ENCODE measurements at places on chromosomes 7 and 10.

DNA sequence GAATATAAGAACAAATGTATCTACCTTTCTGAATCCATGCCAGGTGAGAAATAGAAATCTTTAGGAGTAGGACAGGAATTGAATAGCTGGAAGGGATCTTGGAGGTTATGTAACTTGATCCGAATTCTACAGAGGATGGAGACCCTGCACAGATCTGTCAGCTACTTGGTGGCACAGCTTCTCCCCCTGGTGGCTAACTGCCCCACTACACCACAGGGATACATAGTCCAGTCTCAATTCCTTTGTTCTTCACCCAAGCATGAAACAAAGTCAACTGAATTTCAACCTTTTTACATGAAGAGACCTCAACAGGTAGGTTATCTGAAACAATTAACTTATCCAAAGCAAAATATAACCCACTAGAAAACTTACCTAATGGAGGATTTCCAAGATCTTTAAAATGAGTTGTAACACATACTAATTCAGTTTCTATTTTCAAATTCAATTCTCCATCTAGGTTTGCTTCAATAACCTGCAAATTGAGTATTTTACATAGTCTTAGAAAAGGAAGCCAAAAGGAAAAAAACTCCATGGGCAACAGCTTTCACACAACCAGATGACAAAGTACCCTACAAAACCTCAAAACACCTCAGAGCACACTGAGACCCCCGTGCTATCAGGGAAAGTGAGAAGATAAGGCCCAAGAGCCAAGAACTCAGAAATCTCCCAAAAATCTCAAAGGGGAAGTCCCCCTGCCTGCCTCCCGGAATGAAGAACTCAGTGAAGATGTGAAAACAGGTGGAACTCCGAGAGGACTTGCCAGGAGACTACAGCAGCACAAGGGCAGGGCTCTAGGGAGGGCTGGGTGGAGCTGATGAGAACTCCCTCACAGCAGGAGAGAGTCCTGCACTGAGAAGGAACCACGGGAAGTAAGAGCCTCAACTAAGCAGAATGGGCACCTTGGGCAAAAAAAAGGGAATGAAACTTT lies 10.3 kb downstream of the HUS1 start:
- DNase-seq: no peak

DNA sequence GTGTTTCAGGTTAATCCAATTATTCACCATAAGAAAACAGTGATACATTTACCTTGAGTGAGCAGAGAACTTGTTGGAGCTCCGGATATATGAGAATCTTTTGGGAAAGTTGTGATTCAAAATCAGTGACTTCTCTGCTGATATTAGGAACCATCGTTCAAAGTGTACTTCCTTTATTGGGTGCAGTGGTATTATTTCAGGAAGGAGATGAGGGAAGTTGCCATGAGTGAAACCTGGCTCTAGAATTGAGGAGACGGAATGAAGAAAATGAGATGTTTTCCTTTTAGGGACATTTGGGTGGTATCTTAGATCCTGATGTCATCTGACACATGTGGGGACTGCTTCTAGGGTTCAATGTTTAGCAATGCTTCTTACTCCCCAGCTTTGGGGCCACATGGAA lies 343.9 kb downstream of the ABCA13 start:
- no peak for DNase-seq

GRCh38 chr10:19970717-19971116 lies 154.5 kb downstream of the PLXDC2 start:
- DNase-seq: no peak

DNA sequence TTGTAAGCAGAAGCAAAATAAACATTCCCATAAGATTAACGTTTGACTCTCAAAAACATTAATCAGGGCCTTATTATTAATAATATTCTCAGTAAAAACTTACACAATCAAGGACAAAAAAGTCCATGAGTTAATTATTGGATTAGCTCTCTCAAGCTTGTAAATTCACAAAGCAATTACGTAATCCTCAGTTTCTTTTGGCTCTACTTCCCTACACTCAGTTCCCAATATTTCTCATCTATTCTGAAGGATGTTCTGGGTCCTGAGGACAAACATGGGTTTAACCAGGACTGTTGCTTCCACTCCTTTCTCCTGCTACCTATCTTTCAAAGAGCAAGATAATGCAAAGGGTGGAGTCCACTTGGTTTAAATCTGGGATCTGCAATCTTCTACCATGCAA lies 15.1 kb downstream of the FBXL13 start:
- no peak for DNase-seq

DNA sequence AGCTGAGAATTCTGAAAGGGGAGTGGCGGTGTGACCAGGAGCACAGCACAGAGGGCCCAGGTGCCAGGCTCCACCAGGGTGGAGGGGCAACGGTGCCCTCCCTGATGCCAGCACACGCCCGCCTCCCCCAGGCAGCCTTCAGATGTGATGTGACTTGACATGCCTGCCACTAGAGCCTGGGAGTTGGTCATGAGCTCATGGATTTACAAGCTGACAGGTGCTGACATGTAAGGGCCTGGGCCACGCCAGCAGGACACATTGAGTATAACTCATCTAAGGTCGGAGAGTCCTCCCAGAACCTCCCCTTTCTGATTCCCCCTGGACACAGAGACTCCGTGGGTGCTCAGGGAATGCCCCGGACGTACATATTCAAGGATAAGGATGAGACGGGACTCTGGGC lies 74.2 kb downstream of the LSM5 start:
- DNase-seq: no peak

GRCh38 chr10:95350219-95350829 lies 59.5 kb upstream of the PDLIM1 start:
- DNase-seq: no peak

GRCh38 chr7:153581419-153581818 lies 470.8 kb upstream of the DPP6 start:
- DNase-seq: no peak

GRCh38 chr10:75016325-75016724 lies 95.1 kb upstream of the SAMD8 start:
- DNase-seq: no peak

GRCh38 chr10:72096115-72097000 lies 8.0 kb upstream of the SPOCK2 start:
- DNase-seq: no peak

DNA sequence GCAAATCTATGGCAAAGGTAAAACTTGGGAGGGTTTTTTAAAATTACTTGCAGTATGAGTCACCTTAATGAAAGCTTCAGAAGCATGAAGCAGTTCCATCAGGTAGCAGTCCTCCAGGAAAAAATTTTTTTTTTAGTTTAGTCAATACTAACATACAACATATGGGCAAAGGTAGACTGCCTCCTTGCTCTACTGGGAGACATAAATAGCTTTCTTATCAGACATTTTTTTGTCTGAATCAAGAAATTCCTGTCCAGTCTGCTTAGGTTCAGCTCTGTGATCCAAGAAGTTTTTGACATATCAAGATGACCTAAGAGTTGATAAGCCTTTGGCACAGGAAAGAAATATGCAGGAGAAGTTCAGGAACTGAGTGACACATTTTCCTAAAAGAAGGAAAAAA lies 171.5 kb upstream of the TCF7L2 start:
- no peak for DNase-seq

DNA sequence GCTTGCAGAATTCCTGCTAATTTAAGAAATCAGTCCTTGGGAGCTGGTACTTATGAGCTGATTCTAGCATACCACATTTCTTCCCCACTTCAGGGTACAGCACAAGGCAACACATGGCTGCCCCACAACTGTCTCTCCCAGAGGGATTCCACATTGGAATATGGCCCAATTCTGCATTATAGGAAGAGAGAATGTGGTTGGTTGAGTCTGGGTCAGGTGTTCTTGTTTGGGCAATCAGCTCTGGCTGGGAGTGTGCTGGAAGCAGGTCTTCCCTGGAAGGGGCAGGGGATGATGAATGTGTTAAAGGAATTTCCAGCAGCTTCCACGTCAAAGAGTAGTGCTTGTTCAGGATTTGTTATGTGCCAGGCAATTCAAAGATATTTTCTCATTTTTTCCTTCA lies 95.7 kb downstream of the BUB3 start:
- no peak for DNase-seq

DNA sequence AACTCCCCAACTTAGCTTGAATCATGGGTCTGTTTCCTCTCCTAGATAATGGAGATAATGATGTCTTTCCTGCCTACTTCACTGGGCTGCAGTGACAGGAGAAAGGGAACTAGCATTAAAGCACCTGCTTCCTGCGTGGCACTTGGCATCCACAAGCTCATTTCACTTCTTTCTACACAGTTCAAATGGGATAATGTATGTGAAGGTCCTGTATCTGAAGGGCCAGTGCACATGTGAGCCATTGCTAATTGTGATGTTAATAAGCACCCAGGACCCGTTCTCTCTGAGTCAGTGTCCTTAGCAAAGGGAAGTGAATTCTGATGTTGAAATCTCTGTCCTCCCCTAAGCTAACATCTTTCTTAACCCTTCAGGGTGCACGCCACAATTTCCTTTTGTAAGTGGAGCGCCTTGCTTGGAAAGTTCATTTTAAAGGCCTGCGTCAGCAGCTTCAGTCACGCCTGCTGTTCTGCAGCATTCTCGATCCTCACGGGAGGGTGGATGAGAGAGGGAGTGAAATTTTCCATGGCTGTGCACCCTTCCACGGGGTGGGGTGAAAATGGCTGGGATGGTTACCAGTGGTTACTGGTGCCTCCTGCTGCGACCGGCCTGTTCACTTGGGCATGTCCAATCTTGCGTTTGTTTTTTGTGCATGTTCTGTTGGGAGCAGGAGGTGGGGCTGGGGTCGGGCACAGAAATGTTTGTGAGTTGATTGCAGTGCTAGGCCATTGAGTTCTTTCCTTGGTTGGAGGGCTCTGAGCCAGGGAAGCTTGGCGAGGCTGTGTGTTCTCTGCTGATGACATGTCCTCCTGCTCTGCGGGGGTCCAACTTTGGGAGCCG lies 59.2 kb downstream of the HK1 start:
- DNase-seq: no peak

GRCh38 chr10:84608126-84608525 lies 279.7 kb downstream of the CCSER2 start:
- DNase-seq: no peak

- no peak for DNase-seq
Measured at GRCh38 chr7:98084631-98085030, 22.0 kb upstream of the LMTK2 start.

DNA sequence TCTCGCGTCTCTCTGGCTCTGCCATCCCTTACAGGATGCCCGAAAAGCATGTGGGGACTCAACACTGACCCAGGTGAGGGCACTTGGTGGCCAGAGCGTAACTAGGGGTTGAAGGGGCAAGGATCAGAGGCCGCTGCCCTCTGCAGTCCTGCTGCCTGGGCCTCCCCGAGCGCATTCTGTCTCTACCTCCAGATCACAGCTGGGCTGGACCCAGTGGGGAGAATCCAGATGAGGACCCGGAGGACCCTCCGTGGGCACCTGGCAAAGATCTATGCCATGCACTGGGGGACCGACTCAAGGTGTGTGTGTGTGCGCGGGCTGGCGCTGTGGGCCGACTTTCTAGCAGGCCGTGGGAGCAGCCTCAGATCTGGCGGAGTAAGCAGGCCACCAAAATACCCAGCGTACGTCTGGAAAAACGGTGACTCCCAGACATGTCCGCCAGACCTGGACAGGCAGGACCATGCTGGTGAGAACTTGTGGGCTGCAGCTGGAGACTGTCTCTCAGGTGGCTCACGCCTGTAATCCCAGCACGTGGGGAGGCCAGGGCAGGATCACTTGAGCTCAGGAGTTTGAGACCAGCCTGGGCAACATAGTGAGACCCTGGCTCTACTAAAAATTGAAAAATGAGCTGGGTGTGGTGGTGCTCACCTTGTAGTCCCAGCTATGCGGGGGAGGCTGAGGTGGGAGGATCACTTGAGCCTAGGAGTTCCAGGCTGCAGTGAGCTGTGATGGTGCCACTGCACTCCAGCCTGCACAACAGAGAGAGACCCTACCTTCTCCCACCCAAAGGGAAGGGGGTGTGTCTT lies 3.2 kb downstream of the GNB2 start:
- no peak for DNase-seq

- DNase-seq: no peak
Measured at GRCh38 chr10:31146491-31147209, 115.0 kb upstream of the ZNF438 start.

- DNase-seq: no peak
Measured at GRCh38 chr7:106561151-106561550, 99.8 kb downstream of the CCDC71L start.

DNA sequence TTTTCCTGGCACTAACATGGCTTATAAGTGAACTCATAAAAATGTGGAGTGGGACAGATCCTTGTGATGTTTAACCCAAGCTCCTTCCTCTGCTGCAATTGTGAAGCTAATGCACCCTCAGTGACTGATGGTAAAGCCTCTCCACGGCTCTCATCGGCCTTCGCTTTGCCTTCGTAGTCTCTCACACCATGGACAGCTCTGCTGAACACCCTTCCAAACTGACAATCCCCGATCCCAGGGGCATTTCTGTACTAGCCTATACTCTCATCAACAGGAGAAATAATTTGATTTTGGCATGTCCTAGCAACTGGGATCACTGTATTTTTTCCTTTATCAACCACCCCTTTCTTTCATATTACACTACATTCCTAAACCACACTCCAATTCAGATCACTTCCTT lies 6.1 kb downstream of the ZNF777 start:
- DNase-seq: no peak

- no peak for DNase-seq
Measured at GRCh38 chr7:264541-265191, 25.3 kb upstream of the FOXL3 start.

- no peak for DNase-seq
Measured at GRCh38 chr7:138328215-138328614, 131.8 kb upstream of the TRIM24 start.

GRCh38 chr10:88901206-88901983 lies 21.4 kb downstream of the STAMBPL1 start:
- no peak for DNase-seq

- no peak for DNase-seq
Measured at GRCh38 chr7:116665332-116665996, 6.5 kb upstream of the MET start.

- DNase-seq: no peak
Measured at GRCh38 chr7:73382934-73383503, 50.6 kb upstream of the FZD9 start.

DNA sequence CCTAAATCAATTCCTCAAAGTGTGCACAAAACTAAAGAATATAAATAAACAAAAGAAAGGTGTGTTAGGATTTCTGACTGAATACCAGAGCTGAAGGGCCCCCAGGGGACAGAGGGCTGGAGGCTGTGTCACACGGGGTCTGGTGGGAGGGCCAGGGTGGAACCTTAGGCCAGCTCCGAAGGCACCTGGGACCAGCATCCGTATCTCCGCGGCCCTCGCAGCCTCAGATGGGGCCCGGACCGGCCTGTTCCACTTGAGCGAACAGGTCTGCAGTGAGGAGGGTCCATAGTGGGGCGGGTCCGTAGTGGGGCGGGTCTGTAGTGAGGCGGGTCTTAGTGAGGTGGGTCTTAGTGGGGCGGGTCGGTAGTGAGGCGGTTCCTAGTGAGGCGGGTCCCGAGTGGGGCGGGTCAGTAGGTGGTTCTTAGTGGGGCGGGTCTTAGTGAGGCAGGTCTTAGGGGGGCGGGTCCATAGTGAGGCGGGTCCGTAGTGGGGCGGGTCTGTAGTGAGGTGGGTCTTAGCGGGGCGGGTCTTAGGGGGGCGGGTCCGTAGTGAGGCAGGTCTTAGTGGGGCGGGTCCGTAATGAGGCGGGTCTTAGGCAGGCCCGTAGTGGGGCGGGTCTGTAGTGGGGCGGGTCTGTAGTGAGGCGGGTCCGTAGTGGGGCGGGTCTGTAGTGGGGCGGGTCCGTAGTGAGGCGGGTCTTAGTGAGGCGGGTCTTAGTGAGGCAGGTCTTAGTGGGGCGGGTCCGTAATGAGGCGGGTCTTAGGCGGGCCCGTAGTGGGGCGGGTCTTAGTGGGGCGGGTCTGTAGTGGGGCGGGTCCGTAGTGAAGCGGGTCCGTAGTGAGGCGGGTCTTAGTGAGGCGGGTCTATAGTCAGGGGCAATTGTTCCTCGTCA lies 15.1 kb downstream of the GPR146 start:
- DNase-seq: no peak

- DNase-seq: no peak
Measured at GRCh38 chr10:34171957-34172527, 643.1 kb downstream of the PARD3 start.

Data from esophagus squamous epithelium (tissue), 5 donors.